ENCODE measurements at places on chromosomes 2 and 18. TPM values are rescaled to one million over a fixed set of nuclear protein-coding genes. Genes with fewer than 3 reads are reported as not detected.

GRCh38 chr18:9552191-9552590, 62.2 kb downstream of the PPP4R1 start:
- DNase-seq = no peak

Gene OR6B2
- not detected for total RNA-seq

GRCh38 chr2:96024336-96025193, 10.2 kb downstream of the GPAT2 start:
- no peak for DNase-seq

Gene CYP26B1
- 7.6 TPM for total RNA-seq

DNA sequence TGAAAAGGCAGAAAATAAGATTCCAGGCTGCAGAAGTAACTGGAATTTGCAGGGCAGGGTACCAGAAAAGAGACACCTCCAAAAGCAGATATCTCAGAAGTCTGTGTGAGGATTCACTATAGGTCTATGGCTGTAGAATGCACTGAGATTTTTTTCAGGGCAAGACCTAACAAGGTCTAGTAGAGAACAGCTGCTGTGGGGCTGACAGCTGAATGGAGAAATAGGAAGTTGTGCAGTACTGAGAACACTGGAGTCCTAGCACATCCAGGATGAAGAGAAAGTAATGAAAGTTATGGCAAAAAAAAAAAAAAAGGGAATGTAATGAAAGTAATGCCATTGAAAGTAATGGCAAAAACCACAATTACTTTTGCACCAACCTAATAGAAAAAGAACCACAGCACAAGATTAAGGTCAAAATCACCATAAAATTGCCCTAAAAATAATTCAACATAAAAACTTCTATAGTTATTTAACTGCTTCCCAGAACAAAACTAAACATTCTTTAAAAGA, 57.3 kb downstream of the CPO start:
- DNase-seq = no peak

Gene MATN3
- 3.6 TPM for total RNA-seq

DNA sequence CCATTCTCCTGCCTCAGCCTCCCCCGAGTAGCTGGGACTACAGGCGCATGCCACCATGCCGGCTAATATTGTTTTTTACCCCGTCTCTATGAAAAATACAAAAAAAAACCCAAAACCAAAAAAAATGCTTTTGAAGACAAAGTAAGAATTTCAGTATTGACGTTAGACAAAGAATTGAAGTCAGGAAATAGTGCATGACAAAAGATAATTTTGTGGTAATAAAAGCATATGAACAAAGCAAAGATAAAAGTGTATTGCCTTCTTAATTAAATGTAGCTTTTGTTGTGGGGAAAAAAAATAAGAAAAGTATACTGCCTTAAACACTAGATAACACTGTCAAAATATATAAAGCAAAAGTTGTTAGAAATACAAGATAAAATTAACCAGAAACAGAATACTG, 86.8 kb downstream of the ANKRD12 start:
- DNase-seq = no peak

Gene CCDC178
- not detected for total RNA-seq

Gene CELF4
- not detected for total RNA-seq

- DNase-seq = no peak
These were observed 37.8 kb downstream of the LPIN1 start for GRCh38 chr2:11784280-11784679.

DNA sequence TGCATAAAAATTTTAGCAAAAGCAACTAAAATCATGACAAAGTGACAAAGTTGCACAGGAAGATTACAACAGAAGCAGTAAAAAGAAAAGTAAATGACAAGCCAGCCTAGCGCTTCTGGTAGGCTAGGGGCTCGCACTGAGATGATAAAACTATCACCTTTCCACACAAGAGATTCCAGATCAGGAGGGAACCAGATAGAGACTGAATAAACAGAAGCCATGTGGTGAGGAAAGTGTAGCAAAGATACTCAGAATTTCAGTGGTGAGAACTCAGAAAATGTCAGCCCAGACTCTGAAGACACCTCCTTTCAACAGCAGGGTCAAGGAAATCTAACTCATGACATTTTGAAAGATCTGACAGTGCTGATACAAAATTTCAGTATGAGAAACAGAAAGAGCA, 77.4 kb upstream of the DNAJC10 start:
- no peak for DNase-seq

GRCh38 chr2:21367421-21367820, 243.7 kb downstream of the TDRD15 start:
- DNase-seq = no peak

DNA sequence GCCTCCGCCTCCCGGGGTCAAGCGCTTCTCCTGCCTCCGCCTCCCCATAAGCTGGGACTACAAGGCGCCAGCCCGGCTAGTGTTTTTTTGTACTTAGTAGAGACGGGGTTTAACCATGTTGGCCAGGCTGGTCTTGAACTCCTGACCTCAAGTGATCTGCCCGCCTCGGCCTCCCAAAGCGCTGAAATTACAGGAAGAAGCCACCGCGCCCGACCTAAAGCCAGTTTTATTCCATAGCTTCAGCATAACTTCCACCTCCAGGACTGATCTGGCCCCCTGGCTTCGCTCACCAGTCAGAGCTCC, 783 bp upstream of the TXNL4A start:
- no peak for DNase-seq

DNA sequence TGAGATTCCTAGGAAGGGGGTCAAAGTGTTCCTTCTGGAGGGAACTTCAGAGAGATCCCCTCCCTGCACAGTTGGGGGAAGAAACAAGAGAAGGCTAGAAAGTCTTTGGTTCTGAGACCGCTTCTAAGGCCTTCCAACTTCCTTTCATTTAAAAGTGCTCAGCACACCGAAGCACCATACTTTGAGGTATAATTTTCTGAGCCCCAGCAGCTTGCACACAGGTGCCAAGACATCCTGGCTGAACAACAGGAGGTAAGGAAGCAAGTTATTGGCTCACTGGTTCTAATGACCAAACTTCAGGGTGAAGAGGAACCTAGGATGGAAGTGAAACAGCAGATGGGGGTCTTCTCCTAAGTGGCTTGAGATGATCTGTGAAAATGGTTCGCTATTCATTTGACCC, 19.2 kb downstream of the TMEM177 start:
- DNase-seq = no peak

Gene AMER3
- total RNA-seq = not detected

GRCh38 chr2:47028846-47029560, 113.4 kb upstream of the MCFD2 start:
- no peak for DNase-seq

DNA sequence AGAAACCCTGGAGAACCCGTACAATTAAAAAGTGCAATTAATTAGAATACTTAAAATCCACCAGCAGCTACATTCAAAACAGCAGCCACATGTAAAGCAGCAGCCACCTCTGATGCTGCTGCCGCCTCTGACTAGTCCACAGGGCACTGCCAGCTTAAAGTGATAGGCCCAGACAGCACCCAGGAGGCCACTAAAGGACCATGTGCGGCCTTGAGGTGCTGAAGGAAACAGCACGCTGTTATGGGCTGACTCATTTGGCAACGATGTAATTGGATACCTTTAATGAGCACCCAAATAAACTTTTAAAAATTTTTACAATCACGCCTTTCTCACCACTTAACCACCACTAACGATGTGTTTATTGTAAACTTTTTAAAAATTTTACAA, 209.3 kb upstream of the NCKAP5 start:
- DNase-seq = no peak

DNA sequence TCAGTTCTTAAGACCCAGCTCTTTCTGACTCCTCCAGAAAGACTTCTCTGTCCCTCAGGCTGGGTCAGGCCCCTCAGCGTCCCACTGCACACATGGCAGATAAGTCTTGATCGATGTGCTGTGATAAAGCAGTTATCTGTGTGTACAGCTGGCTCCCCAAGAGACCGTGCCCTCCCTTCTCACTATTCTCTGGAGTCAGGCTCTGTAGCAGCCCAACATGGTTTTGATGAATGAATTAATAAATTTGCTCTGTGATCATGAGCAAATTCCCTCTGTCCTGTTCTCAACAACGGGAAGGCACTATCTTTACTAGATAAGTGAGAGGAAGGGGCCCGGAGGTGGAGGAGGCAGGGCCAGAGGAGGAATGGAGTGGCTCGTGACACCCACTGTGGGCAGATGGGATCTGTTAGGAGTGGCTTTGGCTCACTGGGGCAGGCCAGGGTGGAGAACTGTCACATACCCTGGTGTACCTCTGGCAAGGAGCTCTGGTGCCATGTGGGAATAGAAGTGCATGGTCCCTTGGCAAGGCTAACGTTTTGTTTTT, 48.3 kb downstream of the ZFP36L2 start:
- DNase-seq = no peak

Gene DOCK10
- total RNA-seq = 11.6 TPM

Gene FSHR
- not detected for total RNA-seq

Gene ICA1L
- 3.4 TPM for total RNA-seq

GRCh38 chr2:12555012-12555645, 161.6 kb upstream of the TRIB2 start:
- DNase-seq = no peak

DNA sequence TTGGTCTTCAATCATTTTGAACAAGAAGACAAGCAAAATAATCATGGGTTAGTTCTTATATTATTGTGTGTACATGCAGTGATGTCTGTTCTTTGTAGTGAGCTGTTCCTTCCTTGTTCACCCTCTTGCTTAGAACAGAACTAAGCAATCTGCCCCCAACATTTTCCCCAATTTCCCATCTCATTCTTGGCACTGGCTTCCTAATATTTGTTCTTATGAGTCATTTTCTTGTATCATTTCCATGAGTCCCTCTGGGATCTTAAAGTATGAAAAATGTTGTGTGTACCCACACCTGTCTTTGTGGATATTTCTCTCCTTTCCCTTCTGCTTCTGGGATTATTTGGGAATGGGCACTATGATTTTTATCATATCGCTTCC, 3.5 kb upstream of the IL1B start:
- DNase-seq = no peak

GRCh38 chr18:55477499-55477859, 110.5 kb downstream of the TCF4 start:
- no peak for DNase-seq

DNA sequence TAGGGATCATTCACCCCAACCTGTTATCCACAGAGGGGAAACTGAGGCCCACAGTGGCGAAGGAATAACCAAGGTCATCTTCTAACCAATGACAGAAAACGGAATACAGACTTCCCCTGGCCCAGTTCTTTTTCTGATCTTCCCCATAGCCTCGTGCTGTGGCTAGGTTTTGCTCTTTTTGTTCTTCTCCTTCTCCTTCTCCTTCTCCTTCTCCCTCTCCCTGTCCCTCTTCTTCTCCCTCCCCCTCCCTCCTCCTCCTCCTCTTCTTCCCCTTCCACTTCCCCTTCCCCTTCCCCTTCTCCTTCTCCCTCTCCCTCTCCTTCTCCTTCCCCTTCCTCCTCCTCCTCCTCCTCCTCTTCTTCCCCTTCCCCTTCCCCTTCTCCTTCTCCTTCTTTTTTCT, 12.9 kb upstream of the TWIST2 start:
- DNase-seq = no peak

GRCh38 chr2:25381502-25381901, 39.8 kb upstream of the DNMT3A start:
- DNase-seq = no peak

GRCh38 chr2:105294844-105295481, 34.6 kb downstream of the TGFBRAP1 start:
- DNase-seq = peak; percentile 71

GRCh38 chr2:101751875-101752619, 54.5 kb downstream of the MAP4K4 start:
- DNase-seq = no peak

GRCh38 chr2:49621016-49621415, 466.7 kb upstream of the FSHR start:
- no peak for DNase-seq

DNA sequence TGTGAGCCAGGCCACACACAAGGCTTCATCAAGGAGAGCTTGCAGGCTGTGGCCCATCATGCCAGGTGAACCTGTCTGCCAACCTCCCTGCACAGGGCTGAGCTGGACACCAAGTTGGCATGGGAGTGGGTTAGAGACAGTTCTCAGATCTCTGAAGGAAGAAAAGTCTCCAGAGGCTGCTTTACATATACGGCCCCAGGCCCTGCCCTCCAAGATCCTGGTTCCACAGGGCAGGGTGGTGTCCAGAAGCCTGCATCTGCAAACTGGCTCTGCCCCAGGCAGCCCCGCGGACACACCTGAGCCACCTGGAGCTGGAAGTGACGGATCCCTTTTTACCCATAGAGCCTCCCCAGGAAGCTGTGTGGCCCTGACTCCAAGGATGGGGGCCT, 24.2 kb upstream of the HES6 start:
- no peak for DNase-seq

Gene SH3RF3
- 0.20 TPM for total RNA-seq

DNA sequence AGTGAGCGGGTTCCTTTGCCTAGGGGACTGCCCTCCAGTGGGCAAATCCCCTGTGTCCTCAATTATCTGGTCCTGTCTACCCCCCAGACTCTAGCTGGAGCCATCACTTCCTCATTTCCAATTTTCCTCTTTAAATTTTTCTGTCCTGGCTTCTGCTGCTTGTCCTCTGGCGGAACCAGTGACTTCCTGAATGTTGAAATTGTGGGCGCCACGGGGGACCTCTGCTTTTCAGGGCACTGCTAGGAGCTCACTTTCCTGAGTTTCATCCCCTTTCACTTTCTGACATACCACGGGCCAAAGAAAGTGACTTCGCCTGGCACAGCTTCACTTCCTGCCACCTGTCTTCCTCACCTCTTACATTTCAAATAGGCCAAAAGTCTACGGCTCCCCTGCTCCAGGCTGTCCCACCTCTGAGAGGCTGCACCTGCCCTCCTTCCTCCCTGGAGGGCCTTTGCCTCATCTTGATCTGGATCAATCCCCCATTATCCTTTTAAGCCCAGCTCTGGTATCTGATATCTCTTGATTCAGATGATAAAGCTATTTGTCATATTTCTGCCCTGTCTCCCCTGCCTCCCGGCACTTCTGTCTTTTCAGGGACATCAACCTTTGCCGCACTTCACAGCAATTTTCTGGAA, 1.4 kb upstream of the MARCO start:
- no peak for DNase-seq

DNA sequence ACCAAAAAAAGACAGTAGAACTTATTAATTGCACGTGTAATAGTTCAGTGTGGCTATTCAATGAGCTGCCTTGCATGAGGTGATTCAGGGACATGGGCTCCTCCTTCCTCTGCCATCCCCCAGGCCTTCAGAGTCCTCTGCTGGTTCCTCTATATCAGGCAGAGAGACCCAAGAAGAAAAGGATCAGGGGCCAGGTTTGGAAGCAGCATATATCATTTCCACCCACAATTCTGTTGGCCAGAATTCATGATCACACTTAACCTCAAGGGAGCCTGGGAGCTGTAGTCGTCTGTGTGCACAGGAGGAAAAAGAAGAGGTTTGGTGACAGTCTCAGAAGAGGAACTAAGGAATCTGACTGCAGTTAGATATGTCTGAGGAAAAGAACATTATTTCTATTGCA, 114.0 kb upstream of the GLS start:
- no peak for DNase-seq

DNA sequence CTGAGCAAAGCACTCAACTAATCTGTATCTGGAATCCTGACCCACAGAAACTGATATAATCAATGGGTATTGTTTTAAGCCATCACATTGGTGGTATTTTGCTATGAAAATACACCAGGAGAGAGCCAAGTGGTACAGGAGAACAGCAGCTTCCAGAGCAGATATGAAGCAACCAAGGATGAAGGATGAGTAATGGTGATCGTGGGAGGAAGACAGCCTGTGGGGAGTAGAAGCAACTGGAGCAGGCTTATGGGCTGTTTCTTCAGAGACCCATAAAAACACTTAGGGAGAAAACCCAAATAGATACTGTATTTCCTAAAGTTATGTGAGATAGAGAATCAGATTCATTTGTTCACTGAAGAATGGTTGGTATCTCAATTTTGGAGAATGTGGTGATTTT, 330.8 kb downstream of the NUP35 start:
- no peak for DNase-seq

Data from Caki2 (cell line).